ENCODE measurements at places on chromosomes 16 and 17.

GRCh38 chr17:66654764-66655163 is 180.2 kb upstream of the CACNG5 start:
- no peak for DNase-seq

GRCh38 chr16:14308368-14308723 is 237.2 kb downstream of the MRTFB start:
- DNase-seq, result no peak

DNA sequence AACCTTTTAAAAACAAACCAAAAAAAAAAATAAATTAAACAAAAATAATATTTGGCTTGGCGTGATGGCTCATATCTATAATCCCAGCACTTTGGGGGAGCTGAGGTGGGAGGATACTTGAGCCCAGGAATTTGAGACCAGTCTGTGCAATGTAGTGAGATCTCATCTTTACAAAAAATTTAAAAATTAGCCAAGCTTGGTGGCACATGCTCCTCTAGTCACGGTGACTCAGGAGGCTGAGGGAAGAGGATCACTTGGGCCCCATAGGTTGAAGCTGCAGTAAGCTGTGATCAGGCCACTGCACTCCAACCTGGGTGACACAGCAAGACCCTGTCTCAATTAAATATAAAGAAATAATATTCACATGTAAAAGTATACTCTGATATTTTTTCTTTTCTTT is 12.2 kb downstream of the GNGT2 start:
- no peak for DNase-seq

- DNase-seq, result no peak
Observed at GRCh38 chr17:58337210-58337599, 8.6 kb upstream of the TSPOAP1 start.

GRCh38 chr17:28230011-28230410 is 89.0 kb upstream of the TMEM97 start:
- no peak for DNase-seq

All from SHP77 treated with DMSO at 0.1 percent for 48 hours (cell line).